Naive thymus-derived CD8-positive, alpha-beta T cell (primary cell): ENCODE measurements at places on chromosomes 1 and 21. TPM values are rescaled to one million over a fixed set of nuclear protein-coding genes. Genes with fewer than 3 reads are reported as not detected.
A peak's percentile ranks its signal among the peaks of the same experiment; 100 is the strongest.

MNDA gene
- total RNA-seq, result 0.74 TPM

NUAK2 gene
- 46.9 TPM for total RNA-seq

CTTNBP2NL gene
- total RNA-seq, result 0.96 TPM

HSD3B1 gene
- not detected for total RNA-seq

GRCh38 chr1:36739703-36740289, 257.1 kb upstream of the CSF3R start:
- no peaks in the 10 kb centered on the region for H3K36me3 ChIP-seq
- peaks cover 1% of the 10 kb centered on the region for H3K4me1 ChIP-seq
- no peak overlapping the region for H3K27ac ChIP-seq
- no peak overlapping the region for H3K4me3 ChIP-seq
- H3K27me3 ChIP-seq, result peaks cover 36% of the 10 kb centered on the region

- H3K4me3 ChIP-seq, result no peak overlapping the region
- no peak overlapping the region for H3K27ac ChIP-seq
- H3K36me3 ChIP-seq, result no peaks in the 10 kb centered on the region
- peaks cover 20% of the 10 kb centered on the region for H3K27me3 ChIP-seq
- H3K4me1 ChIP-seq, result no peaks in the 10 kb centered on the region
Observed at GRCh38 chr1:98733782-98734112, 72.2 kb downstream of the SNX7 start.

GRCh38 chr21:27831816-27832569, 865.1 kb upstream of the ADAMTS5 start:
- H3K27ac ChIP-seq, result no peak overlapping the region
- H3K4me3 ChIP-seq, result no peak overlapping the region
- H3K36me3 ChIP-seq, result no peaks in the 10 kb centered on the region
- no peaks in the 10 kb centered on the region for H3K4me1 ChIP-seq
- no peak for DNase-seq

- no peak overlapping the region for H3K27ac ChIP-seq
- no peak overlapping the region for H3K4me3 ChIP-seq
- peaks cover 25% of the 10 kb centered on the region for H3K36me3 ChIP-seq
- H3K27me3 ChIP-seq, result no peaks in the 10 kb centered on the region
- no peak for DNase-seq
- no peaks in the 10 kb centered on the region for H3K4me1 ChIP-seq
Observed at GRCh38 chr1:43890815-43891214, 42.8 kb upstream of the ARTN start.

- H3K36me3 ChIP-seq, result peaks cover 7% of the 10 kb centered on the region
- no peaks in the 10 kb centered on the region for H3K27me3 ChIP-seq
- H3K27ac ChIP-seq, result no peak overlapping the region
- H3K4me3 ChIP-seq, result no peak overlapping the region
- no peak for DNase-seq
- H3K4me1 ChIP-seq, result no peaks in the 10 kb centered on the region
Observed at GRCh38 chr1:165903672-165904071, 76.3 kb downstream of the UCK2 start.

DNA sequence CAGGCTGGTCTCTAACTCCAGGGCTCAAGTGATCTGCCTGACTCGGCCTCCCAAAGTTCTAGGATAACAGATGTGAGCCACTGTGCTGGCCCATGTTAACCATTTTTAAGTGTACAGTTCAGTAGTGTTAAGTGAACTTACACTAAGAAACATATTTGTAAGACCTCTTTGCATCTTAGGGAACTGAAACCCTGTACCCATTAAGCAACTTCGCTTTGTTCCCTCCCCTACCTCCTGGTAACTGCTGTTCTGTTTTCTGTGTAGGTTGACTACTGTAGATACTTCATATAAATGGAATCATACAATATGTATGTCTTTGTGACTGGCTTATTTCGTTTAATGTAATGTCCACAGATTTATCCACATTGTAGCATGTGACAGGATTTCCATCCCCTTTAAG, 11.0 kb downstream of the NUDC start:
- no peak overlapping the region for H3K4me3 ChIP-seq
- no peak for DNase-seq
- no peaks in the 10 kb centered on the region for H3K27me3 ChIP-seq

DNA sequence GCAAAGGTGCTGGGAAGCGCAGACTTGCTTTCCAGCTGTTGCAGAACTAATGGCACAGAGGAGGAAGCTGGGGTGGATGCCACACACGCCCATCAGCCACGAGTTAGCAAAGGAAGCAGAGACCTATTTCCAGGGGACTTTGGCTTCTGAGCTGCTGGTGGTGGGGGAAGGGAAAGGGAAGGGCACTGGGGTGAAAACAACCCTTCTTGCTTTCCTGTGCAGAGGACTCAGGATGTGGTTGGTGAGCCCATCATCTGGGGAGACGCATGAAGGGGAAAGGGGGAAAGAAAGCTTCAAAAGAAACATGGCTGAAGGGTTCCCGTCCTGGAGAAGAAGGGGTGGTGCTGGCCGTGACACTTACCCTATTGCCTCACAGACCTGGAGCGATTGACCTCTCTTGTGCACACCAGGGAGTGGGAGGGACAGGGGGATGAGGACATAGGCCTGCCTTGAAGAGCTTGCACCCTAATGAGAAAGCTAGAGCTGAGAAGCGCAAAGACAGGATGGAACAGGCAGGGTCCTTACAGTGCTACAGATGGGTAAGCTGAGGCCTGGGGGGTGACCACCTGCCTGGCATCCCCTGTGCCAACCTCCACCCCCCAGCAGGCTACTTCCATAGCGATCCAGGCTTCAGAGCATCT, 140.8 kb upstream of the RAB4A start:
- H3K27ac ChIP-seq, result peak overlapping the region; percentile 58
- peak overlapping the region; percentile 78 for H3K4me3 ChIP-seq
- no peaks in the 10 kb centered on the region for H3K27me3 ChIP-seq
- peaks cover 40% of the 10 kb centered on the region for H3K4me1 ChIP-seq
- H3K36me3 ChIP-seq, result no peaks in the 10 kb centered on the region
- peak; percentile 58 for DNase-seq

- no peaks in the 10 kb centered on the region for H3K4me1 ChIP-seq
- H3K27ac ChIP-seq, result no peak overlapping the region
- no peaks in the 10 kb centered on the region for H3K27me3 ChIP-seq
- no peak for DNase-seq
- no peak overlapping the region for H3K4me3 ChIP-seq
Observed at GRCh38 chr1:196136396-196136795, 471.8 kb downstream of the KCNT2 start.

GRCh38 chr1:236400061-236400603, 6.0 kb downstream of the EDARADD start:
- no peak overlapping the region for H3K4me3 ChIP-seq
- H3K4me1 ChIP-seq, result peaks cover 12% of the 10 kb centered on the region
- no peak for DNase-seq
- peaks cover 41% of the 10 kb centered on the region for H3K27me3 ChIP-seq

DNA sequence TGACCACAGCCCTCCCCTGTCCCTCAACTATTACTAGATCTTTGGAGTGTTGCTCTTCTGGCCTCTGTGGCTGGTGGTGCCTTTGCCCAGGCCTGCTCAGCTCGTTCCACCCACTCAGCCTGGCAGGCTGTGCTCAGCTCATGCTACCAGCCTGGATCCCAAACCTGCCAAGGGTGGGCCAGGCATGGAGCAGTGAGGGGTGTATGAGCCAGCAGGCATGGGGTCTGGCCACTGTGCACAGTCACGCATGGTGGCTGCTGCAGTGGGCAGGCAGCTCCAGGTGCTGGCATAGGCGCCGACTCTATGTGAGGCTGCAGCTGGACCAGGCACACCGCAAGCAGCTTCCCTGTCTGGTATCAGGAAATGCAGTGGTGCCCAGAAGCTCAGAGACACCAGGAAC, 449.9 kb downstream of the MATN1 start:
- H3K27me3 ChIP-seq, result peaks cover 21% of the 10 kb centered on the region
- H3K4me3 ChIP-seq, result no peak overlapping the region
- no peak for DNase-seq
- H3K4me1 ChIP-seq, result no peaks in the 10 kb centered on the region

DNA sequence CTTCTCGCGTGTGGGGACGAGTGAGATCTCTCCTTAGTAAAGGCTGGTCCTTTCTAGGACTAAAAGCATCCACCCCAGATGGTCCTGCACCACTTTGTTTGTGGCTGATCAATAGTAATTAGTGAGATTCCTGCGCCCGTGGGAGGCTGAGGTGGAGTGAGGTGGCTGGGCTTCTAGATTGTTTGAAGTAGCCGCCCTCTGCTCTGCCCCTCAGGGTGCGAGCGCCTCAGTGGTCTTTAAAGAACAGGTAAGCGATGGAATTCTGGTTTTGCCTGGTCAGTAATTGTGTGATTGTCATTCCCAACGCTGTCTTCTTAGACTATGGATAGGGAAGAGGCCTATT, 20.7 kb downstream of the PEX14 start:
- H3K36me3 ChIP-seq, result no peaks in the 10 kb centered on the region
- peaks cover 56% of the 10 kb centered on the region for H3K4me1 ChIP-seq
- H3K4me3 ChIP-seq, result peak overlapping the region; percentile 88

DNA sequence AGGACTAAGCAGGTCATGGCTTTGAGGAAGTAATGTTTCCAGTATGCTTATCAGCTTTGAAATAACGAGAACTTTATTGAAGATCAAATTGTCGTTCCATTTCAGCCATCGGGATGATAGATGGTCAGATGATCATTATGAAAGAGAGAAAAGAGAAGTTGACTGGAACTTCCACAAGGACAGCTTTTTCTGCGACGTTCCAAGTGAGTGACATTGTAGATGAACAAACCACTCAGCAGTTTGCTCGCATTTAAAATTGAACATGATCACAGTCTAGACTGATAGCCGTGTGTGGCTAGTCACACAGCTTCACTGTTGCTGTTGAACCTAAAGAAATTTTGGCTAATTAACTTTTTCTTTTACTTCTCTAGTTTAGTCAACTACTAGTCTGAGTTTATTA, 151.1 kb downstream of the TLR5 start:
- H3K36me3 ChIP-seq, result peaks cover 41% of the 10 kb centered on the region
- DNase-seq, result no peak
- H3K4me3 ChIP-seq, result no peak overlapping the region
- no peak overlapping the region for H3K27ac ChIP-seq

GRCh38 chr1:32977546-32978087, 13.0 kb upstream of the RNF19B start:
- no peak for DNase-seq
- peaks cover 22% of the 10 kb centered on the region for H3K4me1 ChIP-seq
- no peaks in the 10 kb centered on the region for H3K36me3 ChIP-seq

DNA sequence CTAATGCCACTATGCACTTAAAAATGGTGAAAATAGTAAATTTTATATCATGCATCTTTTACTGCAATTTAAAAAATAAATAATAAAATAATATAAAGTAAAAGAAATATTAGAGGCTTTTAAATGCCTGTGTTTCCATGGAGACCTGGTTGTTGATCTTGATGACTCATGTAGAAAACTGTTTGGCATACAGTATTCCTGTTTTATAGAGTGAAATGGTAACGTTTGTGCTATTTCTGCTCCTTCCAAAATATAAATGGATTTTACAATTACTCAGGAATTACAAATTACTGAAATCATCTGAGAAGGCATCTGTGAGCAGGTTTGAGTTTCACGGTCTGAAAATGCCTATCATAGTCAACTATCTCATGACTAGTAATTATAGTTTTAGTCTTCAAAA, 98.4 kb upstream of the USP25 start:
- H3K4me1 ChIP-seq, result no peaks in the 10 kb centered on the region
- peaks cover 1% of the 10 kb centered on the region for H3K27me3 ChIP-seq
- H3K27ac ChIP-seq, result no peak overlapping the region
- H3K4me3 ChIP-seq, result no peak overlapping the region
- no peak for DNase-seq
- no peaks in the 10 kb centered on the region for H3K36me3 ChIP-seq

DNA sequence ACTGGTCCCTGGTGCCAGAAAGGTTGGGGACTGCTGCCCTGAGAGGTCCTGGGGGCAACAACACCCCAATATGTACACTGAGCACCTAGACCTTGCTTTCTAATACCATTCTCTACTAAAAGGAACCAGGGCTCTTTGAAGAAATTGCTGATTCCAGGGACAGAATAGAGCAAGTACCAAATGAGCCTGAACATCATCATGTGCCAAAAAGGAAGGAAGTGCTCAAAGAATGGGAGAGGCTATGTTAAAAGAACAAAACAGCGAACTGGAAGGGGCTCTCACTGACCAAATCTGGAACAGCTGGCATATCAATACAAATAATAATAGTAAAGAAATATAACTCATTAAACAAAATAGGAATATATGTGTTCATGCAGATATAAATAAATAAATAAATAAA, 50.8 kb downstream of the PIK3R3 start:
- DNase-seq, result no peak
- no peak overlapping the region for H3K27ac ChIP-seq
- H3K27me3 ChIP-seq, result no peaks in the 10 kb centered on the region
- H3K4me3 ChIP-seq, result no peak overlapping the region
- H3K36me3 ChIP-seq, result no peaks in the 10 kb centered on the region
- H3K4me1 ChIP-seq, result no peaks in the 10 kb centered on the region

- H3K27ac ChIP-seq, result no peak overlapping the region
- H3K4me1 ChIP-seq, result no peaks in the 10 kb centered on the region
- H3K36me3 ChIP-seq, result no peaks in the 10 kb centered on the region
- H3K4me3 ChIP-seq, result no peak overlapping the region
- DNase-seq, result no peak
- H3K27me3 ChIP-seq, result no peaks in the 10 kb centered on the region
Observed at GRCh38 chr1:108033550-108033951, 68.6 kb upstream of the VAV3 start.

- H3K27me3 ChIP-seq, result no peaks in the 10 kb centered on the region
- H3K4me1 ChIP-seq, result no peaks in the 10 kb centered on the region
- no peak for DNase-seq
- H3K36me3 ChIP-seq, result peaks cover 6% of the 10 kb centered on the region
- no peak overlapping the region for H3K27ac ChIP-seq
Observed at GRCh38 chr1:232029315-232029714, 402.7 kb downstream of the DISC1 start.

DNA sequence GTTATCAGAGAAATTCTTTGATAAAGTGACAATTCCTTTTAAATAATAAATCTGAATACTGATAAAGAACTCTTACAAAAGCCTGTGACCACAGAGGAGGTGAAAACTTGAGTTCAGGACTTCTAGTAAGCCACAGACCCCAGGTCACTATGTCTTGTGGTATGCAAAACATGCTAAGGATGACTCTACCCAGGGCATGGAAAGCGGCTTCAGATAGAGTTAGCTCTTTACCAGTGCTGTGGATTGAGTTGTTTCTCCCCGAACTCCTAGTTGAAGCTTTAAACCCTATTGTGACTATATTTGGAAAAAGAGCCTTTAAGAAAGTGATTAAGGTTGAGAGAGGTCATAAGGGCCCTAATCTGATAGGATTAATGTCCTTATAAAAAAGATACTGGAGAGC, 42.3 kb downstream of the HLX start:
- no peak for DNase-seq
- H3K27ac ChIP-seq, result no peak overlapping the region
- no peak overlapping the region for H3K4me3 ChIP-seq
- H3K36me3 ChIP-seq, result no peaks in the 10 kb centered on the region
- H3K4me1 ChIP-seq, result no peaks in the 10 kb centered on the region
